ENCODE measurements at places on chromosomes 1 and 21.
A peak's percentile ranks its signal among the peaks of the same experiment; 100 is the strongest.

DNA sequence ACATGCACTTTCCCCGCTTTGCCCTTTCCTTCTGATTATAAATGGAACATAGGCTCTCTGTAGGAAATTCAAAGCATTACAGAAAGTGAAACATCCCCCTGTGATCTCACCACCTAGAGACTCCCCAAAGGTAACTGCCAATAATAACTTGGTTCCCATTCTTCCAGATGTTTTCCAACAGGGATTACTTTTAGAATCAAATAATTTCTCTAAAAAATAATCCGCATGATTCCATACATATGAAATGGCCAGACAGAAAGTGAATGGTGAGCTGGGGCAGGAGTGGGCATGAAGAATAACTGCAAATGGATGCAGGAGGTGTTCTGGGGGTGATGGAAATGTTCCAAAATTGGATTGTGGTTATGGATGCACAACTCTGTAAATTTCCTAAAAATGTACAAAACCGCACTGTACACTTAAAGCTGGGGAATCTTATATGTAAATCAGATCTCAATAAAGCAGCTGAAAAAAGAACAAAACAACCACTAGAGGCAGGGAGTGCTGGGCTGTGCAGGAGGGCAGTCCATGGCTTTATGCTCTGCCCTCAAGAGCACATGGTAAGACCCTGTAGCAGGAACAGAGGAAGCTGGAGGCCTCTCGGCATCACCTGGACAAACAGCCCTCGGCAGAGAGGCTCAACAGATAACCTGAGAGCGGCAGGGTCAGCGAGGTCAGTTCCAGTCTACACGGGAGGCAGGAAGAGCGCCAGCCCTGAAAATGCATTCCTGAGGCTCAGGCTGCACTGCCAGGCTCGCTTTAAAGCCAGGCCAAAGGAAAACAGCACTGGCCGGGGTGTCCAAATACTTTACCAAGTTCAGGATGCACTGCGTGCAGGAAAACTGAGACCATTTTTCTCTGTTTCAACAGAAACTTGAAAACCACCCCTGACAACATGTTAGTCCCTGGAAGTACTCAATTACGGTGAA lies 39.7 kb downstream of the CAPZB start:
- DNase-seq = peak; percentile 82

DNA sequence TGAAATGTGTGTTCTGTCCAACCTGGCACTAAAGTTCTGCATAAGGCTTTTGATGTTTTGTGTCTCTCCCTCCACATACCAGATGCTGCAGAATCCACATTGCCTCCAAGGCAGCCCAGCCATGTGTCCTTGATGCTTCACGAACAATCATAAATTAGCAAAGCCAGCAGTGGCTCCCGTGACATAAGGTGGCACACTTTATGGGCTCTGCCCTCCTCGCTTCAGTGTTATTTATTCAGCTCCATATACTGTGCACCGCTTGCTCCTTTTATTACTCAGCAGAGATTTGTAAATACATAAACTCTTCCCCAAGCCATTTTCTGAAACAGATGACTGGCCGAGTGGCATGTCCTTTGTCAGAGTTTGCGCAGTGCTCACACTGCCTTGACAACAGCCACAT lies 112.8 kb upstream of the SLC35F3 start:
- no peak for DNase-seq

GRCh38 chr1:58763214-58763613 lies 20.6 kb downstream of the JUN start:
- peak; percentile 93 for DNase-seq

DNA sequence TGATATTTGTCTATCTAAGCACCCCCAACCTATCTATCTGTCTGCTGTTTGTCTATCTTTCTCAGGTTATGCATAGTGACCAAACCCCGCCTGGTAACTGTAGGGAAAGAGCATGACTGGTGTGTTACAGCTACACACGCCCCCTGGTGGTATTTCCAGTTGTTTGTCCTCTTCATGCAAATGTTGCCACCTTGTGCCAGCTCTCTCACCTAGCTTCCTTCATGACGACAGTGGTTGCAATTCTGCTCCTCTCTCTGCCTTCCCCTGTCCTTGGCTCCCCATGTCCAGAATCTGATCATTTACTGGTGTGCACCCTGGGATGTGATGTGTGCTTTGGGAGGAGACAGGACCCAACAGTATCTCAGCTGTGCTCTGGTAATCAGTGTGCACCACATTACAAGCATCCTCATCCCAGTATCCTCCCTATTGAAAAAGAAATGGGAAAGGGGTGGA lies 8.1 kb upstream of the INKA2 start:
- peak; percentile 78 for DNase-seq

DNA sequence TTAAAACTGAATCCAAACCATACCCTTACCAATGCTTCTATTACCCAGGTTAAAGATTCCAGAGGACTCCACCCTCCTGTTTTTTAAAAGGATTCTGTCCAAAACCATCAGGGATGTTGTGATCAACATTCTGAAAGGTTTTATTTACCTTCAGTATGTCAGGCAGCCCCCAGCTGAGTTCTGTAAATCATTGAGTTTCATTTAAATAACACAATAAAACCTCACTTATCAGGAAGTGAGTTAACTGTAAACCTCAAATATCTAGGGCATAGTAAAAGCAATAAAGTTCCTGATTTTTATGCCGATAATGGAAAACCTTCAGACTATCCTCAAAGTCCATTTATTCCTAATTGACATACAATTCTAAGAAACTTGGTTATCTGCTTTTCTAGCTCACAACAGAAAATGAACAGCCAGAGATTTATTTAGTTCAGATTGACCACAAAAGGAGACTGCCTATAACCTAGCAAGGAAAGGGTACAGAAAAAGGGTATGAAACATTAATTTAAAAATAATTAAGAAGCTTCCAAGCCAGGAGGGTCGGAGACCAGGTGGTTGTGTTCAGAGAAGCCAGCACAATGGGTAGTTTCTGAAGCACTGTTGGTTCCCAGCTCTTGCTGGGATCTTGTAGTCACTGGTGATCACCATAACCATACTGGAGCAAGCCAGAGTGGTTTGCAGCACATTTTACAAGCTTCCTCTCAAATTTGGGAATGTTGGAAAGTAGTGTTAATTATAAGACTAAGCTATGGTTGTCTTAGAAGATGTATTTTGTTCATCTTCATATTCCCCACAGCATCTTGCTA lies 336.4 kb upstream of the FMN2 start:
- no peak for DNase-seq

Data from M059J (cell line).